Bone marrow (tissue), 2 donors: ENCODE measurements at places on chromosomes 4 and X.

- no peak for DNase-seq
Measured at GRCh38 chr4:55675196-55675793, 39.2 kb upstream of the NMU start.

- DNase-seq = peak; percentile 67
Measured at GRCh38 chrX:13235930-13236329, 83.9 kb downstream of the ATXN3L start.

GRCh38 chrX:78661836-78662235 lies 2.7 kb upstream of the RTL3 start:
- DNase-seq = no peak

DNA sequence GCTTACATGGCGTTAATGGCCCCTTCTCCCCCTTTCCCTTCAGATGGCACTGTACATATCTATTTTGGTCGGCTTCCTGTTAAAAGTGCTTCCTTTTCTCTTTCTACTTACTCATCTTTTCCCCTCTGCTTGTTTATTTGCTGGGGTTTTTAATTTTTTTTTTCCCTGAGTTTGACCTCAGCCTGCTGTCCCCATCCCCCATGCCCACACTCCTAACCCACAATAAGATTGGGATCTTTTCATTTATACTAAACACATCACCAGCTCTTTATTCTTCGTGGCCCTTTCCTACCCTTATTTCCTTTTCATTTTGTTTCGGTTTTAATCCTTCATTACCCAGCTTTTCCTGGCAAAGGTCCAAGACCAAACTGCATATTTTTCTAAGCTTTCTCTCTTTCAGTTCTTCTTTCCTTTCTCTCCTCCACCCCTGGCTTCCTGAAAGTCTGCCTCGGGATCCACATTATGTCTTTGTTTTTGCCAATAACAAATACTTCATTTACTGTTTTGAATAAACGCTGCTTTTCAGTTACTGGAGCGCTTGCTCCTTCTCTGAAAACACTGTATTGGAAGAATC lies 152.0 kb upstream of the USP9X start:
- peak; percentile 61 for DNase-seq

- no peak for DNase-seq
Measured at GRCh38 chr4:180518906-180519305, 1724.3 kb upstream of the TENM3 start.

- DNase-seq = no peak
Measured at GRCh38 chr4:85005865-85006377, 39.4 kb upstream of the WDFY3 start.

DNA sequence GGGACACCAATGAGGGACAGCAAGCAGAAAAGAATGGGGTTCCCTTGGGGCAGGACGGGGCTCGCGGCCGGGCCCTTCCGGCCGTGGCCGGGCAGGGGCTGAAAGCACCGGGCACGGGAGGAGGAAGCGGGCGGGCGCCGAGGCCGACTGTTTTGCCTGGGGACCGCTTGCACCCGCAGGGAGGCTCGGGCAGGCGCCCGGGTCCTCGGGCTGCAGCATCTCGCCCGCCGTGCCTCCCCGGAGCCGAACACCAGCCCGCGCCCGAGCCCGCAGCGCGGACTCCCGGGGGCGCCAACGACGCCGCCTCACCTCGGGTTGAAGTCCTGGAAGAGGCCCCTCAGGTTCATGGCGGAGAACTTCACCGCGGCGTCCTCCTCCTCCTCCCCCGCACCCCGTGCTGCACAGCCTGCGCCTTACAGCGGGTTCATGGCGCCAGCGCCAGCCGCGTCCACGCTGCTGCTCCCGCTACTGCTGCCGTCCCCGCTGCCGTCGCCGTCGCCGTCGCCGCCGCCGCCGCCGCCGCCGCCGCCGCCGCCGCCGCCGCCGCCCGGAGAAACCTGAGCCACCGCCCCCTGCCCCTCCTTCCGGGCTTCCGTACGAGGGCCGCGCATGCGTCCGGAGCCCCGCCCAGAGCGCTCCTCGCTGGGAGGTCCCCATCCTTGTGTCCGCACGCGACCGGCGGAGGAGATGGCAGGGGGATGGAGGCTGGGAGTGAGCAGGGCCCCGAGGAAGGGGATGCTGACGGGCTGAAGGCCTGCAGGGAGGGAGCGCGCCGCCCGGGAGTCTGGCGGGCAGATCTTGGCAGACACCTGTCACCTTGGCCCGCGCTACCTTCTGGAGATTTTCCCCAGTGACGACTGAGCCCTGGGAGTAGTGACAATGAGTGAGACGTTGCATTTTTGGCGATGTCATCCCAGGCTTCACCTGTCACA lies at the start of gene TMEM185A:
Gene TMEM185A, minus strand, starts transcription at position 559 of the 932 bp plus-strand sequence. Its CDS starts 212 bp downstream, at position 347.
- peak; percentile 6 for DNase-seq
